ENCODE measurements at places on chromosomes 7 and 10. TPM values are rescaled to one million over a fixed set of nuclear protein-coding genes. Genes with fewer than 3 reads are reported as not detected.

Gene ACTA2
- 2,259 TPM for total RNA-seq

Gene LOXL4
- total RNA-seq: 4.9 TPM

Gene SSC4D
- 0.40 TPM for total RNA-seq

Gene GIMAP5
- 9.8 TPM for total RNA-seq

Gene MINDY4
- total RNA-seq: 23.1 TPM

Gene EPO
- total RNA-seq: not detected

Gene TEX36
- not detected for total RNA-seq

Gene PBLD
- total RNA-seq: 8.0 TPM

Gene PTPN12
- 50.4 TPM for total RNA-seq

All from mucosa of gallbladder (tissue), 1 donor.